ENCODE measurements at places on chromosomes 6 and 20. TPM values are rescaled to one million over a fixed set of nuclear protein-coding genes. Genes with fewer than 3 reads are reported as not detected.

- H3K27ac ChIP-seq = no peak overlapping the region
- no peaks in the 10 kb centered on the region for H3K4me1 ChIP-seq
- H3K4me3 ChIP-seq = no peak overlapping the region
Observed at GRCh38 chr6:55696041-55696440, 117.0 kb upstream of the HMGCLL1 start.

- H3K27me3 ChIP-seq = no peaks in the 10 kb centered on the region
- H3K36me3 ChIP-seq = no peaks in the 10 kb centered on the region
- H3K27ac ChIP-seq = no peak overlapping the region
- H3K4me1 ChIP-seq = no peaks in the 10 kb centered on the region
- DNase-seq = no peak
- H3K4me3 ChIP-seq = no peak overlapping the region
Observed at GRCh38 chr6:102085257-102085656, 691.7 kb downstream of the GRIK2 start.

- H3K27ac ChIP-seq = no peak overlapping the region
- H3K27me3 ChIP-seq = peaks cover 1% of the 10 kb centered on the region
- H3K36me3 ChIP-seq = no peaks in the 10 kb centered on the region
- H3K4me1 ChIP-seq = peaks cover 4% of the 10 kb centered on the region
- DNase-seq = no peak
Observed at GRCh38 chr6:40715570-40716403, 128.6 kb upstream of the LRFN2 start.

- H3K27ac ChIP-seq = no peak overlapping the region
- DNase-seq = no peak
- H3K4me3 ChIP-seq = no peak overlapping the region
Observed at GRCh38 chr6:10316373-10316721, 98.5 kb downstream of the TFAP2A start.

DNA sequence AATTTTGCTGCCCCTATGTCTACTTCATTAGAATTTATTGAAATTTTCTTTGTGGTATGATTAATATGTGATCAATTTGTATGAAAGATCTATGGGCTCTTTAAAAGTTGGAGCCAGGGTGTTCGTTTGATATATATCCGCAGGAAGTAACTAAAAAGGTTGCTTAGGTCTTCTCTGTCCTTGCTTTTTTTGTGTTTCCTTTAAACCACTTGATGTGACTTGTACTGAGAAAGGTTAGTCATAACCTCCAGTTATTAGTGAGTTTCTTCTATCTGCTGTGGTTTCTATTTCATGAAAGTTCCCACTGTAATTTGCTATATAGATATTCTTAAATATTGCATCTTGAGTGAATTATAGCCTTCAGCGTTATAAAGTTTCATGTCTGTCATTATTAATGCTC, 585.3 kb upstream of the ARID1B start:
- H3K4me3 ChIP-seq = no peak overlapping the region
- H3K36me3 ChIP-seq = no peaks in the 10 kb centered on the region
- DNase-seq = no peak
- H3K27me3 ChIP-seq = no peaks in the 10 kb centered on the region

DNA sequence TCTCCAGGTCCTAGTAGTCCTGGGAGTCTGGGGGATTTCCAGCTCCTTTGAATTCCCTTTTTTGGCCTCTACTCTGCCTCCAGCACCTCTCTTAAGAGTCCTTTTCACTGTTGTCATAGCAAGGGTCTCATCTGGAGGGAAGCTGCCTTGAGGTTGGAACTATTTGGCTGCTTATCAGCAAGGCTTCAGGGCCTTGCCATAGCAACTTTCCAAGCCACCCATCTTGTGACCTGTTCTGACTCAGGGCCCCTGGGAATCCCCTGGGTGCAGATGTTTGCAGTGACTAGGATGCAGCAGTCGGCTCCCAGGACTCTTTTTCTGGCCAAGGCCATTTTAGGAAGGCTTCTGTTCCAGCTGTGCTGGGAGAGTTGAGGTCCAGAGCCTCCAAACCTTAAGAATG, 12.4 kb downstream of the PKIG start:
- no peak for DNase-seq
- H3K4me1 ChIP-seq = peaks cover 10% of the 10 kb centered on the region
- H3K4me3 ChIP-seq = no peak overlapping the region
- no peaks in the 10 kb centered on the region for H3K27me3 ChIP-seq
- no peaks in the 10 kb centered on the region for H3K36me3 ChIP-seq
- no peak overlapping the region for H3K27ac ChIP-seq

GRCh38 chr20:37574199-37574890, 46.7 kb upstream of the BLCAP start:
- no peaks in the 10 kb centered on the region for H3K4me1 ChIP-seq
- H3K36me3 ChIP-seq = no peaks in the 10 kb centered on the region
- H3K27ac ChIP-seq = no peak overlapping the region
- no peak overlapping the region for H3K4me3 ChIP-seq

DNA sequence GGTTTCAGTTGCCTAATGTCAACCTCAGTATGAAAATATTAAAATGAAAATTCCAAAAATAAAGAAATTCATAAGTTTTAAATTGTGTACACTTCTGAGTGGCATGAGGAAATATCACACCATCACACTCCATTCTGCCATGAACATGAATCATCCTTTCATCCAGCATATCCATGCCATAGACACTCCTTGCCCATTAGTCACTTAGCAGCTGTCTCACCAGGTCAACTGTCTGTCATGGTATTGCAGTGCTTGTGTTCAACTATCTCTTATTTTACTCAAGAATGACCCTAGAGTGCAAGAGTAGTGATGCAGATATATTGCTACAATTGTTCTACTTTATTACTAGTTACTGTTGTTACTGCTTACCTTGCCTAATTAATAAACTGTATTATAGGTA, 712.4 kb downstream of the EPHA7 start:
- DNase-seq = no peak
- H3K4me3 ChIP-seq = no peak overlapping the region
- no peaks in the 10 kb centered on the region for H3K4me1 ChIP-seq
- no peaks in the 10 kb centered on the region for H3K27me3 ChIP-seq
- H3K36me3 ChIP-seq = no peaks in the 10 kb centered on the region

GRCh38 chr20:57051096-57051495, 215.3 kb downstream of the BMP7 start:
- DNase-seq = no peak
- no peaks in the 10 kb centered on the region for H3K36me3 ChIP-seq
- no peaks in the 10 kb centered on the region for H3K4me1 ChIP-seq
- no peak overlapping the region for H3K4me3 ChIP-seq
- no peak overlapping the region for H3K27ac ChIP-seq

- H3K27me3 ChIP-seq = peaks cover 38% of the 10 kb centered on the region
- no peak for DNase-seq
- no peak overlapping the region for H3K4me3 ChIP-seq
- H3K4me1 ChIP-seq = peaks cover 8% of the 10 kb centered on the region
- no peak overlapping the region for H3K27ac ChIP-seq
- H3K36me3 ChIP-seq = no peaks in the 10 kb centered on the region
Observed at GRCh38 chr6:108549741-108550140, 11.0 kb upstream of the FOXO3 start.

DNA sequence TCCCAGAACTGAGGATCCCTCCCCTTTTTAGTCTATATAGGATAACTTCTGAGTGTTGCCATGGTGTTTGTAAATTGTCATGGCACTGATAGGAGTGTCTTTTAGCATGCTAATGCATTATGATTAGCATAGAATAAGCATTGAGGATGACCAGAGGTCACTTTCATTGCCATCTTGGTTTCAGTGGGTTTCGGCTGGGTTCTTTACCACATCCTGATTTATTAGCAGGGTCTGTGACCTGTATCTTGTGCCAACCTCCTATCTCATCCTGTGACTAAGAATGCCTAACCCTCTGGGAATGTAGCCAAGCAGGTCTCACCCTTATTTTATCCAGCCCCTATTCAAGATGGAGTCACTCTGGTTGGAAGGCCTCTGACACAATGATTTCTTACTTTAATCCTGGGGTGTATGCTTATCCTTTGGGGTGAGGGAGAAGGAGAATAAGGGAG, 19.6 kb downstream of the WFDC2 start:
- H3K27ac ChIP-seq = no peak overlapping the region
- H3K4me3 ChIP-seq = no peak overlapping the region
- H3K36me3 ChIP-seq = no peaks in the 10 kb centered on the region

DNA sequence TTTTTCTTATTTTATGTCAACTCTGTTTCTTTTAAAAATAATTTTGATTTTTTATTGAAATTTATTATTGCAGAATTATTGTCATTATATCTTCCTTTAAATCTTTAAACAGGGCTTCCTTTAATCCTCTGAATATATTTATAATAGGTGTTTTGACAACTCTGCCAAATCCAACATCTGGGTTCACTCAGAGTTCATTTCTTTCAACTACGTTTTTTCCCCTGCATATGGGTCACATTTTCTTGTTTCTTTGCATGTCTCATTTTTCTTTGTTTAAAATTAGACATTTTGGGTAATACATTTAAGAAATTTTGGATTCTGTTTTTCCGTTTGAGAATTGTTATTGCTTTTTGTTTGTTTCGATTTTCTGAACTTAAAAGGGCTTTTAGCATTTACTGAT, 655.1 kb upstream of the CITED2 start:
- H3K27ac ChIP-seq = no peak overlapping the region
- H3K36me3 ChIP-seq = no peaks in the 10 kb centered on the region
- H3K27me3 ChIP-seq = no peaks in the 10 kb centered on the region
- no peak overlapping the region for H3K4me3 ChIP-seq
- H3K4me1 ChIP-seq = no peaks in the 10 kb centered on the region
- no peak for DNase-seq

DNA sequence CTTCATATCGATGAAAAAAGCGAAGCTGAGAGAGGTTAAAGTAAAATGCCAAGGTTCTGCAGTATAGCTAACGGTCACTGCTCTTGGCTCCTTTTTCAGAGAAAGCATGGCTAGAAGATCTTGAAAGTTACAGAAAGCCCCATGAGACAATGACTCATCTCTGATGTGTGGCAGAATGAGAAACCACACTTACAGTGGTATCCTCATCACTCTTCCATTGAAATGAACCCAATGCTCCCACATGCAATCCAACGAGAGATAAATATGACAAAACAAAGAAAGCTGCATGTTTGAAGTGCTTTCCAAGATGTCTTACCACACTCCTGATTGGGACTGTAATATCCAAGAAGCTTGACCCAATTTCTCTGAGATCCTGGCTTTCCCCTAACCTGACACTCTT, 694.9 kb downstream of the PRKN start:
- peaks cover 35% of the 10 kb centered on the region for H3K4me1 ChIP-seq
- H3K36me3 ChIP-seq = no peaks in the 10 kb centered on the region
- no peak overlapping the region for H3K4me3 ChIP-seq
- H3K27me3 ChIP-seq = no peaks in the 10 kb centered on the region
- H3K27ac ChIP-seq = peak overlapping the region; percentile 87

- DNase-seq = no peak
- H3K27ac ChIP-seq = no peak overlapping the region
- no peaks in the 10 kb centered on the region for H3K36me3 ChIP-seq
- H3K4me1 ChIP-seq = peaks cover 22% of the 10 kb centered on the region
- peak overlapping the region; percentile 10 for H3K4me3 ChIP-seq
Observed at GRCh38 chr6:13725570-13725969, 13.9 kb upstream of the RANBP9 start.

DNA sequence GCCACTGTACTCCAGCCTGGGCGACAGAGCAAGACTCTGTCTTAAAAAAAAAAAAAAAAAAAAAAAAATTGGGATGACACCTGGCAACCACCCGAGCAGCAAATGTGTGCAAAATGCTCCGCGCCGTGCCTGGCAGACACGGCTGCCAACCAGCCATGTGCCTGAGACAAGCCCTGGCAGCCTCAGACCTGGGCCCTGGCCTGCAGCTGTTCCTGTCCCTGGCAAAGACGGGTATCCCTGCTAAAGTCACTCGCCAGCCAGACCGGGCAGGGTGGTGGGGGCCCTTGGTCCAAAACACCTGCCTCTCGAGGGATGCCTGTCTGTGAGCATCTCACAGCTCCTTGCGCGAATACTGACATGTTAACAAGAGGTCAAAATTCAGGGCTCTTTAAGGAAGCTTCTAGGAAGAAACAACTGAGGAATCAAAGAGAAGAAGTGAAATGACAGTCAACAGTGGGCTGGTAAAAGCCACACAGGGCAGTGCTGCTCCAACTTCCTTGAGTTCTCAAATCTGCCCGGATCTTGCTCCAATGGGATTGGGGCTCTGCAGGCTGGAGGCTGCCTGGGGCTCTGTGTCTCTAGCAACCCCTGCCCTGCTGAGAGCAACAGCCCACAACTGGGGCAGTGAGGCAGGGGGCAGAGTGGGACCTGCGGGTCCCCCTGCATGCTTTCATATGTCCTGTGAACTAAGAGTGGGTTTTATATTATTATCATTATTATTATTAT, 53.4 kb downstream of the SYTL3 start:
- peaks cover 32% of the 10 kb centered on the region for H3K4me1 ChIP-seq
- no peak for DNase-seq
- H3K36me3 ChIP-seq = peaks cover 70% of the 10 kb centered on the region
- no peaks in the 10 kb centered on the region for H3K27me3 ChIP-seq
- H3K27ac ChIP-seq = no peak overlapping the region

DNA sequence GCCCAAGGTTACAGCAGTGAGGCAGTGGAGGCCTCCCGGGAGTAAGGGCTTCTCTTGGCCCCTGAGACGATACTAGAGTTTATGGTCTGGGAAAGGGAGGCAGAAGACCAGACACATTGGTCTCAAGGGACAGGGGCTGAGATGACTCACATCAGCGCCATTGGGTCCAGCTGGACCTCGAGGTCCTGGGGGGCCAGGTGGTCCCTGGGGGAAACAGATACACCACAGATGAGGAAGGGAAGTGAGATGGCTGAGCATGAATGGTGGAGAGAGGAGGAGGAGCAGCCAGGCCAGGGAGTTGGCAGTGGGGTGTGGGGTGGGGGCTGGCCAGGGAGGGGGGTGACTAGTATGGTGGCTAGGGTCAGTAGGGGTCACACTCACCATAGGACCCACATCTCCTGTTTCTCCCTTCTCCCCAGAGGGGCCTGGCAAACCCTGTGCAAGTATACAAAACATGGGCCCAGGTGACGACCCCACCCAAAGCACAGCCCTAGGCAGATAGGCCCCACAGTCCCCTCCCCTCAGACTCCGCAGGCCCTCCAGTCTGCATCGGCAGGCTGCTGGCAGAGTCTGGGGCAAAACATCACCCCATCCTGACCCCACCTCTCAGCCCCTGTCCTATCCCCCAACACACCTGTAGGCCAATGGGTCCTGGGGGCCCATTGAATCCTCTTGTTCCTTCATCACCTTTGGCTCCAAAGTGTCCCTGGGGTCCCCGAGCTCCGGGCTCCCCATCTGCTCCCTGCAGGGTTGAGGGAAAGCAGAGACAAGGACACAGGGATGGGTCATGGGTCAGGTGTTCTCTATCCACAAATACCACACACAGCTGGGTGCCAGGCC, 21.9 kb downstream of the COL11A2 start:
- H3K27ac ChIP-seq = no peak overlapping the region
- no peaks in the 10 kb centered on the region for H3K36me3 ChIP-seq
- no peak for DNase-seq
- no peak overlapping the region for H3K4me3 ChIP-seq
- H3K27me3 ChIP-seq = peaks cover 2% of the 10 kb centered on the region

- H3K4me1 ChIP-seq = peaks cover 61% of the 10 kb centered on the region
- no peak for DNase-seq
- H3K36me3 ChIP-seq = peaks cover 70% of the 10 kb centered on the region
- peak overlapping the region; percentile 98 for H3K27ac ChIP-seq
Observed at GRCh38 chr20:44970243-44970757, 4.0 kb downstream of the STK4 start.

The TINAG gene
- total RNA-seq = not detected

The C6orf52 gene
- total RNA-seq = 1.7 TPM

The LMBRD1 gene
- total RNA-seq = 18.9 TPM

The ZC3H12D gene
- 15.0 TPM for total RNA-seq

The CCM2L gene
- total RNA-seq = not detected

The KCNK17 gene
- not detected for total RNA-seq

The EFCAB8 gene
- 0.37 TPM for total RNA-seq

The CLIC5 gene
- total RNA-seq = 3.0 TPM

Data from activated T-helper 2 cell treated with anti-CD3 and anti-CD28 coated beads, Interferon-gamma antibody, Interleukin-2, Interleukin-4, amounts not matched to agents 10 μg/mL and 5 μg/mL and 100 μg/mL, durations not matched to agents 14 hours and 24 hours and 36 hours (primary cell).